ENCODE measurements at places on chromosomes 3 and 15.
A peak's percentile ranks its signal among the peaks of the same experiment; 100 is the strongest.

GRCh38 chr3:42700366-42701288, 2.0 kb downstream of the HHATL start:
- DNase-seq: no peak

DNA sequence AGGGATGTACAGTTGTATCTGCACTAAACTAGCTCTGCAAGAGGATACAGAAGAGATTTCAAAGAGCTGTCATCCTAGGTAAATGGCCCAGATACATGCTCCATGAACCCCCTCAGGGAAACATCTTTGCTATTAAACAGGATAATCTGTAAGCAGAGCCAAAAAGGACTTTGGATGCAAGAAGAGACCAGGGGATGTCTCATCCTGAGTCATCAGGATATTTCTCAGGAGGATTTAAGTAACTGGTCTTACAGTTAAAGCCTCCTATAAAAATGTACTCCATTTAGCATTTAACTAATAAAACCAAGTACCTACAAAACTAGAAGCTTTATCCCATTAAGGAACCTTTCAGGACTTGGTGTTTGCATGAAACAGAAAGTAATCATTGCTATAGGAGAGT, 48.2 kb upstream of the PHLDB2 start:
- DNase-seq: no peak

DNA sequence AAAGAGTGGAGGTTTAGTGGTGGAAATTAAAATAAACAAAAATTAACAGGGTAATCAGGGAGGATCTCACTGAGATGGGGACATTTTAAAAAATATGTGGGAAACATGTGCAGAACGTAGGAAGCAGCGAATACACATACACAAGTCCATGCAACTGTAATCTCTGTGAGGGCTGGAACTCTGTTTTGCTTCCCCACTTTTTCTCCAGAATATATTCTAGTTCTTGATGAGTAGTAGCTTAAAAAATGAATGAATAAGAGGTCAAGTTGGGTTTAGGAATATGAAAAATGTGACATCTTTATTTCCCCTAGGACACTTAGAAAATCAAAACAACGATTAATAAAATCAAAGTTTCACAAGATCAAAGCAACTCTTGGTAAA, 312.2 kb upstream of the ZNF717 start:
- no peak for DNase-seq

- no peak for DNase-seq
These were observed 62.9 kb downstream of the SLC28A2 start for GRCh38 chr15:45314960-45315359.

DNA sequence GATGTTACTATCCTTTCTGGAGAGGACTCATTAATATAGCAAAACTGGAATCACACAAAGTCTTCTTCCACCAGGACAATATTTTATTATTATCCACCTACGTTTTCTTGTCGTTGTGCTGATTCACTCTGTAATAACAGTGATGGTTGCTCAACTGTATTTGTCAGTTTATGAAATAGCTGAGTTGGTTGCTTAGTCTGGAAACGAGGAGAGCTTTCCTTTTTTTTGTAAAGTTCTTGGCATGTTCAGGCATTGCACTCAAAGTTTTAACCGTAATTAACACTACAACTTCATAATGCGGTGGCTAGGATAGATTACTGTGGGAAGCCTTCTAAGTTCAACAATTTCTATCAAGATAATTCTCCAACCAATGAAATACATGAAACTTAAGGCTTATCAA, 131.2 kb downstream of the RAP2B start:
- no peak for DNase-seq

- no peak for DNase-seq
These were observed 109.1 kb downstream of the IQSEC1 start for GRCh38 chr3:12963922-12964701.

- no peak for DNase-seq
These were observed 22.5 kb downstream of the LRRC28 start for GRCh38 chr15:99273801-99274200.

DNA sequence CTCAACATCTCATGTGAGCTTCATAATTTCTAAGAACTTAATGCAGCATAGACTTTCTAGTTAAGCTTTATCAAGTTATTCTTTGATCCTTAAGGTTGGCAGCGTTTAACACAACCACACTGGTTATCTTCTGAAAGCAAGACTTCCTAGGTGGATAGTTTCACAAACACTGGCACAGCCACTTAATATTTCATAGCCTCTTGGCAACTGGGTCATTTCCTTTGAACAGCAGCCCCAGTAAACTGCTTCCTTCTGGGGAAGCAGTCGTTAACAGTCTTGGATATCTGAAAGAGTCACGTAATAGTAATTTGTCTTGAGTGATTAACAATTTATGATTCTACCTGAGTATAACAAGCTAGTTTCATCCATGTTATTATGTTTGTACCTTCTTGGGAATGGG, 45.9 kb upstream of the ABHD10 start:
- DNase-seq: no peak

DNA sequence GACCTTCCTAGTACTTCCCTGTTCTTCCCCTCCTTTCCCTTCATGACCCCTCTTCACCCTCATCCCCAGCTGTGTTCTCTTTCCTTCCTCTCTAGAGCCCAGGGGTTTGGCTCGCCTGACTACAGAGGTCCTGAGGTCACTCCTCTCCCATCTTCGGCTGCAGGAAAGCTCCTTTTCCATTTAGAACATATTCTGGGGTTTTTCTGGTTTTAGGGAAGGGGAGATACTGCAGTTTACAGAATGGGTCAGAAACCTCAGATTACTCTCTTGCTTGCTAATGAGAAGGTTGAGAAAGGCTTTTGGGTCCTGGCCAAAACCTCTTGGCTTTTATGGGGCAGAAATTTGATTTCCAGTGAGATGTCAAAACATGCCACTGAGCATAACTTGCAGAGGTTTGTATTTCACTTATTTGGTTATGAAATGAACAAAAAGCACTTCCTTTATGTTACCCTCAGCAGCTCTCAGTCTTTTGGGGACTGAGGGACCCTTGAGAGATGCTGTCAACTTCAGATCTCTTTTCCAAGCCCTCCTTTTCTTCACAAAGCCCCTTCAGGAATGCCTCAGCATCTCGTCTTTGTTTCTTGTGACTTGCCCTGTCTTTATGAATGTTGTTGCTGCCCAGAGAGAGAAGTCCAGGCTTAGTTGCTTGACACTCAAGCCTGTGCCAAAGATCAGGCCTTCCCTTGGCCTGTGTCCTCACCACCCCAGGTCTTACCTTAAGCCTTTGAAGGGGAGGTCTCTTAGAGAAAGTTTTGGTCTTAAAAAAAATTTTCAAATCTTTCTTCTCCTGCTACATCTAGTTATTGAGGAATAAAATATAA, 121.7 kb upstream of the TPM1 start:
- peak; percentile 58 for DNase-seq

GRCh38 chr3:4823385-4823784, 155.9 kb upstream of the BHLHE40 start:
- no peak for DNase-seq

DNA sequence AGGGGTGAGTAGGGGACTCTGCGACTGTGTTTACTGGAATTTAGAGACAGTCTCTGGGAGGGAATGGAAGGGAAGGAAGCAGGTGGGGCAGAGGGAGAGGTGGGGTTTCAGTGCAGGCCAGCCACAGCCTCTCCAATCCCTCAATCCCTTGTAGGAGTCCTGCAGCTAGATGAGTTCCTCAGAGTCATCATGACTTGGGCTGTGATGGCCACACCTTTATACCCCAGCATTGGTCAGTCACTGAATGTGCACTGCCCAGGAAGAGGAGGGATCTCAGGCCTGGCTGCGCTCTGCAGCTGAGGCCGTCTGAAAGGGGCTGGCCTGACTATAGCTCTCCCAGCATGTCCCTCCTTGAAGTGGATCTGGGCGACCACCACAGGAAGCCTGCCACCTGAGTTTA, 67.3 kb upstream of the GLCE start:
- DNase-seq: no peak

- no peak for DNase-seq
These were observed 10.9 kb downstream of the MCTP2 start for GRCh38 chr15:94242257-94242656.

DNA sequence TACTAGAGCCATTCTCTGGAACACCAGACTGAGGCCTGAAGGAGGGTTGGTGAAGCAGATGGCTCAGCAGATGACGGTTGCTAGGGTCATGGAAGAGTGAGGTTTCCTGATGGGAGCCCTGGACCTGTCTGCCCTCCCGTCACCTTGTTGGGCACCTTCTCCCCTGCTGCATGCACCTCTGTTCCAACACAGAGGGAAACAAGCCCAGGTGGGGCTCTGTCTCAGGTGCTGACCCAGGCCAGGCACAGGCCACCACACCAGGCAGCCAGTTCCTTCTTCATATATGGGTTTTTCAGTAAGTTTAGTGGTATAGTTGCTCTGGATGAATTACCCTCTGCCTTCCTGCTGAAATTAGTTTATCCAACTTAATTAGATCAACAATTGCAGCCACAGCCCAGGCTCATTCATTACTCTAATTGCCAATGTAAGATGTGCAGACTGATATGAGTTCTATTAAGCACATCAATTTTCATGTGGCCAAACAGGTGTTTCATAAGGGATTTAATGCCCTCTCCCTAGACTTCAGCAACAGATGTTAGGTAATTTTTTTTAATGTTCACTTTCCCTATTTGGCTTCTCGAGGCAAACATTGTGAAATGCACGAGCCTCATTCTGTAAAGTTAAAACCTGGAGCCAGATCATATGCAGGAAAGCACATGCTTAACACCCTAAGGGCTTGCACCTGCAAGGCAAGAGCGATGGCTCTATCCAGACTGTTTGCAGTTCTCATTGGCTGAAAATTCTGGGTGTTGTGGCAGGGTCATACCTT, 174.8 kb downstream of the CHDH start:
- DNase-seq: no peak

GRCh38 chr3:188750617-188751016, 421.2 kb upstream of the TPRG1 start:
- DNase-seq: no peak

DNA sequence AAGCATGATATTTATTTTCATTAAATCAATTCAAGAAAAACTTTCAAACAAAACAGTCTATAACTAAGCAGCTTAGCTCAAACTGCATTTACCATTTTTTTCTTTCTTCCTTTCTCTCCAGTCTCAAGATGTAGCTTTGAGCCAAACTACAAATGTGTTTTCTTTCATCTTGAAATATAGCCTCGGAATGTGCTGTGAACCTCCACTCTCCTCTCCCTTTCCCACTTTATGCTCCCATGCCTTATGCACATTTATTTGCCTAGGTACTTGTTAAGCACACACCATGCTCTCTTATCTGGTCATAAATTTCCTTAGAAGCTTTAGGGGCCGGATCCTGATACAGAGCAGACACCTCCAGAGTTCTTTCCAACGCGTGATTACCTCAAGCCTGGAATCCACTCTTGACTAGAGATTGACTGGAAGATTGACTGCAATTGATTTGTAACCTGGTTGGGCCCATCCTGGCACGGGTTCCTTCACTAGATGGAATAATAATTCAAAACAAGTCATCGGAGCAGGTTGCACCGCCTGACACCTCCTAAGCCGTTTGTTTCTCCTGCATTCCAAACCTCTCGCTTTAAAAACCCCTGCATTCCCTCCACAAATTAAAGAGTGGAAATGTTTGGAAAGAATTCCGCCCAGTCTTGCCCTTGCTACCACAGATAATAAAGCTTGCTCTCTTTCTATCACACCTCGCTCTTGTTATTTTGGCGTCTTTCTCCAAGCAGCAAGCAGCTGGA, 344.7 kb downstream of the CHL1 start:
- no peak for DNase-seq

DNA sequence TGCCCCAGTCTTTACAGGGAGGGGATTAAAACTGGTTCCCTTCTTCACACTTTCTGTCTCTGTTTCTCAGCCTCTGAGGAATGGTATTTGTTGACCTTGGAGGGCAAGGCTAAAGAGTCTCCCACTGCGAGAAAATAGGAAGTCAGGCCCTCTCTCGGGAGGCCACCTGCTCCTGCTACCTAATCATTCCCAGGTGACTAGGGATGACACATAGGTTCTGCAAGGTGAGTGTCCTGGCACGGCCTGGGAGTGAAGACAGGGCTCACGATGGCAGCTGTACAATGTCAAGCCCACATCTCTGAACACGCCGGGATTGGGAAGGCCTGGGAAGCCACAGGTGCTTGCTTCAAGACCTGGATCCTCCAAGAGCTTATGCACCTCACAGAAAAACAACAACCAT, 314.2 kb downstream of the NTRK3 start:
- no peak for DNase-seq

DNA sequence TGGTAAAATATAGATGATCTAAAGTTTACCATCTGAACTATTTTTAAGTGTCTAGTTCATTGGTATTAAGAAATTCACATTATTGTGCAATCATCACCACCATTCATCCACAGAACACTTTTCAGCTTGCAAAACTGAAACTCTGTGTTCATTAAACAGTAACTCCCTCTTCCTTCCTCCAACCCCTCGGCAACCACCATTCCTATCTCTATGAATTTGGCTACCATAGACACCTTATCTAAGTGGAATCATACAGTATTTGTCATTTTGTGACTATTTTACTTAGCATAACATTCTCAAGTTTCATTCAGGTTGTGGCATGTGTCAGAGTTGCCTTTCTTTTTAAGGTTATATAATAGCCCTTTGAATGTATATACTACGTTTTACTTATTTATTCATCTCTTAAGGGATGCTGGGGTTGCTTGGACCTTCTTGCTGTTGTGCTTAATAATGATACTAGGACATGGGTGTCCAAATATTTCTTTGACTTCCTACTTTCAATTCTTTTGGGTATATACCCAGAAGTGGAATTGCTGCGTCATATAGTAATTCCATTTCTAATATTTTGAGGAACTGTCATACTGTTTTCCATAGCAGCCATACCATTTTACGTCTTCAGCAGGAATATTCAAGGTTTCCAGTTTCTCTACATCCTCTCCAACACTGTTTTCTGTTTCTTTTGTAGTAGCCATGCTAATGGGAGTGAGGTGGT, 20.9 kb downstream of the KAT2B start:
- no peak for DNase-seq

- DNase-seq: no peak
These were observed 329.2 kb downstream of the GRM7 start for GRCh38 chr3:7190095-7190494.

GRCh38 chr15:90991587-90992285, 2.6 kb downstream of the PRC1 start:
- no peak for DNase-seq

DNA sequence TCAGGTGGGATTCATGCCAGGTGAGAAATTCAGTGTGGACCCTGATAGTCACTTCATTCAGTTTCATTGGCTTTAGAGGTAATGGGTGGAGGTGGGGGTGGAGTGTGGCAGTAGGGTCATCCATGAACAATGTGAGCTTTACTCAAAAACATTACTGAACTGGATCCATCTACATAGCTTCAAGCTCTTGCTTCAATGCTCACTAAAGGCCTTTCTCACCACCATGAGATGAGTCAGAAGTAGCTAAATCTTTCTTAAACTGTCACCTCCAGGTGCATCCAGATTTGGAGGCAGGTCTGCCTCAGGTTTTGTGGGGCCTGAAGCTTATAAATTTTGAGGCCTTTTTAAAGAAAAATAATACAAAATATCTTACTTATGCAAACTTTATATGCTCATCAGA, 363.6 kb downstream of the CHST2 start:
- DNase-seq: no peak

- no peak for DNase-seq
These were observed 95.0 kb downstream of the VGLL4 start for GRCh38 chr3:11548721-11549131.

- DNase-seq: no peak
These were observed 103.7 kb downstream of the SV2B start for GRCh38 chr15:91203619-91204203.

- no peak for DNase-seq
These were observed 21.0 kb downstream of the THSD4 start for GRCh38 chr15:71136159-71136783.
